ENCODE measurements at places on chromosomes 4 and X.
A peak's percentile ranks its signal among the peaks of the same experiment; 100 is the strongest.

- no peak for DNase-seq
Measured at GRCh38 chr4:151852202-151852601, 91.4 kb upstream of the GATB start.

DNA sequence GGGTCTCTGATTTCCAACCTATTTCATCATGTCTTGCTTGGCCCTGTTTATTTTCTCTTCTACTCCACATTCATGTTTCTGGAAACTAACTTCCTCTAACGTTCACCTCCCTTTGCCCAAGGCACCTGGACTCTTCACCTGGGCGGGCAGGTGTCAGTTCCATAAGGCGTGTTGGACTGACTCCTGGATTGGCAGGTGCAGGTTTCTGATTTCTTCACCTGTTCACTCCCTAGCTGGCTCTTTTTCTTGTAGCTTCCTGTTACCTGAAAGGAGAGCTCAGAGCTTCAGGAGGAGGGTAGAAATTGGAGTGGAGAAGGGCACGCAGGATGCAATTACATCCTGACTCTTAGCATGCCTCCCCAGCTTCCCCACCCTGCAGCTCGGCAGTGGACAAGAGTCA is 350.8 kb upstream of the KLF3 start:
- DNase-seq, result no peak

GRCh38 chr4:1086011-1086410 is 27.4 kb downstream of the RNF212 start:
- DNase-seq, result no peak

- DNase-seq, result no peak
Measured at GRCh38 chr4:8395504-8396296, 44.8 kb downstream of the ACOX3 start.

GRCh38 chr4:38060829-38061431 is 100.7 kb downstream of the PTTG2 start:
- no peak for DNase-seq

DNA sequence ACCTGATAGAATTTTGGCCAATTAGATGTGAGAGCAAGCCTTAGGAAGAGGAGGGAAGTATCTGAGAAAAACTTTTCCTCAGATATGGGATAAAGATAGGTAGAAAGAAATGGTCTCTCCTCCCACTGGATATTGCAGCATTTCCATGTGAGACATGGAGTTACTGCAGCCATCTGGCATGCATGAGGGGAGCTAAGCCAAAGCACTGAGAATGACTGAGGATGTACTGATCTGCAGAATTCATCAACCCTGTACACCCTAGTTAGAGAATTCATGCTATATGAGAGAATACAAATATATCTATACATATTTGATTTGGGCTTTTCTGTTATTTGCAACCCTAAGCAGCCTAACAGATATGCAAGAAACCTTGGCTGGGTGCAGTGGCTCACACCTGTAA is 52.5 kb upstream of the RPL34 start:
- DNase-seq, result no peak

DNA sequence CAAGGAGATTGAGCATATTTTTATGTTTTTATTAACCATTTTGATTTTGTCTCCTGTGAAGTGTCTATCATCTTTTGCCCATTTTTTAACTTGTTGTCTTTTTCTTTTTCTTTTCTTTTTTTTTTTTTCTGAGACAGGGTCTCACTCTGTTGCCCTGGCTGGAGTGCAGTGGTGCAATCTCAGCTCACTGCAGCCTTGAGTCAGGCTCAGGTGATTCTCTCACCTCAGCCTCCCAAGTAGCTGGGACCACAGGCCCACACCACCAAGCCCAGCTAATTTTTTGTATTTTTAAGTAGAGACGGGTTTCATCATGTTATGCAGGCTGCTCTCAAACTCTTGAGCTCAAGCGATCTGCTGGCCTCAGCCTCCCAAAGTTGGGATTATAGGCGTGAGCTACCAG is 4.6 kb upstream of the ADD1 start:
- no peak for DNase-seq

GRCh38 chr4:26788341-26788733 is 72.3 kb upstream of the STIM2 start:
- DNase-seq, result no peak

- no peak for DNase-seq
Measured at GRCh38 chr4:182142176-182143085, 100.8 kb upstream of the TENM3 start.

- no peak for DNase-seq
Measured at GRCh38 chr4:1792832-1793495, at the start of gene FGFR3. TSS of gene FGFR3 (plus strand) at chr4:1793293. CDS start at chr4:1793935, 642 bp downstream.

GRCh38 chr4:147794787-147795413 is 63.0 kb downstream of the ARHGAP10 start:
- no peak for DNase-seq

DNA sequence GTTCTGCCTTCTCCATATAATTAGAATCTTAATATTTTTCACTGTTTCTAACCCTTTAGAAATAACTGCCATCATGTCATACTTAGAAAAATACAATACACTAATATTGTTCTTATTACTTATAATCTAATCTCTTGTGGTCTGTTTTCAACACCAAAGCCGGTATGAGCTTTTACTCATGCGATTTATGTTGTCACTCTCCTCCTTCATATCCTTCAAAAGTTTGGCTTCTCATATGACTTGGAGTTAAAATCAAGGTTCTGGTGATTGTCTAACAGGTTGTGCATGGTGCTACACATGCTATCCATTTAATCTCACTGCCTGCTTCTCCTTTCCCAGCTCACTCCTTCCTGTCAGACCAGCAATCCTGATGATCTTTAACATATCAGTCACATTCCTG is 1392.9 kb downstream of the ARAP2 start:
- DNase-seq, result no peak

DNA sequence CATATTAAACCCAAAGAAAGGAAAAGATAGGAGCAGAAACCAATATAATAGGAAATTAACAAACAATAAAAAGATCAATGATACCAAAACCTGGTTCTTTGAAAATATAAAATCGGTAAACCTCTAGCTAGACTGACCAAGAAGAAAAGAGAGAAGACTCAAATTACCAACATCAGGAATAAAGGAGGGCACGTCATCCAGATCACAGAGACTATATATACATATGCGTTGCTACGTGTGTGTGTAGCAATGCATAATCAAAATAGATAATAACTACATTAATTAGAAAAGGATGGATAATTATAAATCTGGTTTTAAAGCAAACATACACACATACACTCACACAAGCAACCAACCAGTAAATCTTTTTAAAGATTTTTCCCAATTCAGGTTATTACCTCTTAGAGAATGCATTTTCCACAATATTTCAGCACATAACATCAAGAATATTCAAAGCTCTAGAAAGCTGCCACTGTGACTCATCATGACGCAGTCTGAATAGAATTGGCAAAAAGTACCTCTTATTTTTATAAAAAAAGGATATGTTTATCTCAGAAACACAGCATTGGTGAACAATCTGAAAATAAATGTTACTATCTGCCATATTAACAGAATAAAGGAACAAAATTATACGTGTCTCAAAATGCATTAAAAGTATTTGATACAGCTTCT is 41.4 kb upstream of the USP9X start:
- no peak for DNase-seq

- DNase-seq, result no peak
Measured at GRCh38 chr4:164384416-164384815, 369.5 kb upstream of the SMIM31 start.

DNA sequence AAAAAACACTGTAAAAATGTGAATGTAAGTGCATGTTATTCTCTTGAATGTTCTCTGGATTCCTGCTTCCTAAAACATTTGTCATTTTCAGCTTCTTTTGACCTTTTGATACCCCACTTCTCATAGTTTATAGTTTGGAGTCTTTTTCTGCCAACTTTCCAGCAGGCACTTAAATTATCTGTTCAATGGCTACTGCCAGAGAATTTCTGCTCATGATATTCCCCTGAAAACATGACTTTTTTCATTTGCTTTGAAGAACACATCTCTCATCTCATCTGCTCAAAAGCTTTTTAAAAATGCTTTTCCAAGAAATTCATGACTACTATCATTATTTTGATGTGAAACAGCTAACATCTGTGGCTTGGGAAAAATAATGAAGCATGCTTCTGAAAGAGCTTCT is 269.7 kb upstream of the PCDH7 start:
- DNase-seq, result no peak

DNA sequence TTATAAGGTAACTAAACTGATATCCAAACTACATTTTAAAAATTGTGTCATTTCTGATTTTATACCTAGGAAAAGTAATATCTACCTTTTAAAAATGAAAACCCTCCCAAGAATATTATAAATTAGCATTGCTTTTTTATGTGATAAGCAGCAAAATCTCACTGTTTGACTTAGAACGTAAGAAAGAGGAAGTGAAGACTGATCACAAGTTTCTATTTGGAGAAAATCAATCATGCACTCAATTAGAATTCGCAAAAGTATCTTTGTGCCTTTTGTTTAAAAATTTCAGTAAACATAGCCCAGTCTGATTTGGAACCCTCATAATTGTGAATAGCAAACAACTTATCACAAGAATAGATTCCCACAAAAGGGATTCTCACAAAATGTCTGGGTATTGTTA is 142.7 kb downstream of the TENM3 start:
- no peak for DNase-seq

- DNase-seq, result no peak
Measured at GRCh38 chrX:41145920-41146608, 60.8 kb downstream of the USP9X start.

GRCh38 chrX:3094261-3094660 is 53.0 kb downstream of the ARSF start:
- peak; percentile 0 for DNase-seq

DNA sequence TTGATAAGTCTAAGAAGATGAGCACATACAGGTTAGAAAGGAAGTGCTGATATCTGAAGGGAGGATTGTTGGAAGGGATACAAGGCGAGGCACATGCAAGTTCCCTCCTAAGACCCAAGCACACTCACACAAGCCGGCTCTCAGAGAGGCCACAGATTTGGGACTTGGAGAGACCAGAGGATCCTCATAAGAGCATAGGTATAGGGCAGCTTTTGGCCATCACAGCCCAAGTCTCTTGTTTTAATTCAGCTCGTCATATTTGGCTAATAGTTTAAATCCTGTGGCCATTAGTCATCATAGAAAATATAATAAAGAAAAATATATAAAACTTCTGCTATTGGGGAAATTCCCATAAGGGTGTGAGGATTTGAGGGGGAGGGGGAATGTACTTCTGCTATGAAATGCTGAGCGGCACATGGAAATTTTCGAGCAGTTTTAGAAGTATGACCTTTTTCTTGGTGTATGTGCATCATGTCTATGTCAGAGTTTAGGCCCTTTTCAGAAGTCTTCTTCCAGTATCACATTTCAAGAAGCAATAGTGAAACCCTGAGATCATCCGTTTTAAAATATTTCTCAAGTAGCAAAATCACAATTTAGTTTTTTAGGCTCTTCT is 97.7 kb downstream of the NFKB1 start:
- DNase-seq, result no peak

GRCh38 chr4:54095110-54095825 is 4.7 kb upstream of the GSX2 start:
- no peak for DNase-seq

- DNase-seq, result no peak
Measured at GRCh38 chrX:95382799-95383198, 1301.8 kb upstream of the DIAPH2 start.

GRCh38 chr4:93828995-93829819 is 654 bp downstream of the ATOH1 start:
- no peak for DNase-seq

DNA sequence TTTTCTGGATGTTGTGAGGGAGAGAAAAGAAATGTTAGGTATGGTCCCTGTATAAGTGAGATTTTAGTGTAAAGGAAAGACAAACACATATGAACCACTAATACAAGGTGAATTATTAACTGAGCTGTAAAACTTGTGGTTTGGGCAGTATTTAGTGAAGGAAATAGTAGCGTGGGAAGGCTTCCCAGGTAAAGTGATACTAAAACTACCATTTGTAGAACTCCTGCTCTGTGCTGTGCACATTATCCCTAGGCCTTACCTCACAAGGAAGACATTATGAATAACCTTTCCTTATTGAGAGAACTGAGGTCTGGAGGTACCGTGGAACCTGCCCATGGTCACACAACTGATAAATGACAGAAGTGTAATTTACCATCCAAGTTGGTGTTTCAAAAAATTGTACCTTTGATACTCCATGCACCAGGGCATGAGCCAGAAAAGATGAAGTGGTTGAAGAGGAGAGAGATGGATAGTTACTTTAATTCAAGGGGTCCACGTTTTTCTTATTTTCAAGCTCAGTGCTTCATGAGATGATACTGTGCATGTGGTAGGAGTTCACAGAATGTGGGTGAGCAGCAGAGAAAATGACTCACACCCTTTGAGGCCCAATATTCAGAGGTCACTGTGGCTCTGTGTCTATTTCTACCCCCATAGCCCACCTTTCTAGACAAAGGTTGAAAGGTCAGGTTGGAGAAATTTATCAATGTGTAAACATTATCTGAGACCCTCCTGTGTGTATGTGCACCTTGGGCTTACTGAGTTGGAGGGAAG is 2.6 kb upstream of the VSIG4 start:
- DNase-seq, result no peak

GRCh38 chr4:155703486-155704247 is 37.0 kb downstream of the GUCY1A1 start:
- no peak for DNase-seq

DNA sequence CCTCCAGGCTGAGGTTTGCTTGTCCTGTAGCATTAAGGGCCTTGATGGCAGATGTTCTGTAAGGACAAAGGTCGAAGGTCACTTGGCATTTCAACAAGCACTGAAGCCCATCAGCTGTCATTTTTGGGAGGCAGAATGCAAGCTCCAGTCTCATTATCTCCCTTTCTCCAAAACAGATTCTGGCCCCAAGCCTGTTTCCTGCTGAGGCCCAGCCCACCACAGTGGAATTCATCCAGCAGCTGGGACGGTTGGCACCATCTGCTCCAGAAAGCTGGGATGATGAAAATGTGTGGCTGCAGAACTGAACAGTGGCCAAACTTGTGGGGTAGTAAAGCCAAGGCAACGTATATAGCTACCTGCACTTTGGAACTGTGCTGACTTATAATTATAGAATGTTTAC is 17.7 kb upstream of the PPEF2 start:
- DNase-seq, result no peak

GRCh38 chrX:42505016-42505415 is 272.9 kb downstream of the PPP1R2C start:
- no peak for DNase-seq

- no peak for DNase-seq
Measured at GRCh38 chrX:20315140-20315539, 48.4 kb upstream of the RPS6KA3 start.

DNA sequence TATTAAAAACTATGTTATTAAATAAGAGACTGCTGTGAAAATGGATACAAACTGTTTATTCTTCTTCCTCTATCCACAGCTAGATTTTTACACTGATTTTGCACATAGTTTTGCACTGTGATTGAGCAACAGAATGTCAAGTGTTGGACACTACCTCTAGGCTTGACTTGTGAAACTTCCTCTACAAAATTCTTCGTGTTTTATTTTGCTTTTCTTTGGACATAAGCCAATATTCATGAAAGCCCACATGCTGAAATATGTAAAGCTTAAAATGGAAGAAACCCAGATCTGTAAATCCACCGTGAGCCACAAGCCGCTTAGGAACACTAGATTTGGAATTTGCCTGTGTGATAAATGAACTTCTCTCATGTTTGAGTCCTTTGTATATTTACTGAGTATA is 849.4 kb downstream of the FSTL5 start:
- DNase-seq, result no peak

GRCh38 chr4:2259036-2259540 is 2.8 kb downstream of the MXD4 start:
- no peak for DNase-seq

All from T1000 (cell line).